ENCODE measurements at places on chromosomes 6 and 20.

DNA sequence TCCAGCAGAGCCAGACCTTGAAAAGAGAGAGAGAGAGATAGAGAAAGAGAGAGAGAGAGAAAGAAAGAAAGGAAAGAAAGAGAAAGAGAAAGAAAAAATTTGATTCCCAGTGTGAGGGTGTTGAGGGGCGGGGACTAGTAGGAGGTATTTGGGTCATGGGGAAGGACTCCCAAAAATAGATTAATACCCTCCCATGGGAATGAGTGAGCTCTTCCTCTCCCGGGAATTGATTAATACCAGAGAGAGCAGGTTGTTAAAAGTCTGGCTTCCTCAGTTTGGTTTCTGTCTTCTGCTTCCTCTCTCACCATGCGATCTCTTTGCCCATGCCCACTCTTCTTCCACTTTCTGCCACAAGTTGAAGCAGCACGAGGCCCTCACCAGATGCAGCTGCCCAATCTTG is 28.8 kb upstream of the CFAP206 start:
- DNase-seq, result no peak

DNA sequence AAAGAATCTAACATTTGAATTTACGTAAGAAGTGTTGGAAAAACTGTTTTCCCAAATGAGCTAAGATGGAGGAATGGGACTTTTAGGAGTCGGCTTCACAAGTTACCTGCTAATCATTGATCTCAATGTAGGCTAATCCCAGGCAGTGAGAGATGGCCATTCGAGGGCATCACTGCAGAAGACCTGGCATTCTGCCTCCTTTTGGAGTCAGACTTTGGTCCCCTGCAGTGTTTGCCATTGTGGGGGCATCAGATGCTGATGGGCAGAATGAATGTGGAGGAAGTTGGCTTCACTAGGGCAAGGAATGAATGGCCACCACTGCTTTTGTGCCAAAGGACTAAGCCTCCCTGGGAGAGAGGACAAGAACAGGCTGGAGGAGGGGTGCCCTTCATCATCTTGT is 55.7 kb upstream of the NKX2-2 start:
- no peak for DNase-seq

GRCh38 chr20:884983-885952 is 30.9 kb downstream of the ANGPT4 start:
- DNase-seq, result peak; percentile 60

DNA sequence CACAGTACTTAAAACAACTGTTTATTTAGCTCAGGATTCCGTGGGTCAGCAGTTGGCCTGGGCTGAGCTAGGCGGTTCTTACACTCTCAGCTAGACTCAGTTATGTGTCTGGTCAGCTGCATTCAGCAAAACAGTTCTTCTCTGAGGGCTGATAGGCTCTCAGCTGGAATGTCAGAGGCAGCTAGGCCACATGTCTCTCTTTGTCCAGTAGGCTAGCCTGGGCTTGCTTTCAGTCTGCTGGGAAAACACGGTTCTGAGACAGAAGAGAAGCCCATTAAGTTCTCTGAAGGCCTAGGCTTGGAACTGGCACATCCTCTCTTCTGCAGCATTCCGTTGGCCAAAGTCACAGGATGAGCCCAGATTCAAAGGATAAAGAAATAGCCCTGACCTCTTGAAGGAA is 65.6 kb downstream of the TULP4 start:
- DNase-seq, result peak; percentile 38

- DNase-seq, result no peak
Observed at GRCh38 chr6:163263196-163263595, 151.3 kb upstream of the QKI start.

- no peak for DNase-seq
Observed at GRCh38 chr20:3875378-3875974, 13.7 kb upstream of the PANK2 start.

DNA sequence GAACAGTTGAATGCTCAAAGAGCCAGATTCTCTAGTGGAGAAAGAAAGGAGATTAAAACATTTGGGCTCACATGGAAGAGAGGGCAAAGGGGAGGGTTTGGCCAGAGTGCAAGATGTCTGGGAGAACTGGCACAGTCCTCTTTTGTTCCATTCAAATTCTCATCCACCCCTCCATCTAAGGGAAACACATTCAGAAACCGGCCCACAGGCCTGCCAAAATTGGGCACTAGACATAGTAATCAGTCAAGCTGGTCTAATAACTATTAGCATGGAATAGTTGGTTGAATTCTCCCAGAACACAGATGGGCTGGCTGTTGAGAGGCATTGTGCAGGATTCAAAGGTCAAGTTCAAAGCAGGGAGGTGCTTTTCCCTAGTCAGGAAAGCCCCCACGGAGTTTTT is 341.4 kb upstream of the IRAK1BP1 start:
- DNase-seq, result no peak

- DNase-seq, result no peak
Observed at GRCh38 chr20:25480797-25481196, 73.3 kb downstream of the GINS1 start.

DNA sequence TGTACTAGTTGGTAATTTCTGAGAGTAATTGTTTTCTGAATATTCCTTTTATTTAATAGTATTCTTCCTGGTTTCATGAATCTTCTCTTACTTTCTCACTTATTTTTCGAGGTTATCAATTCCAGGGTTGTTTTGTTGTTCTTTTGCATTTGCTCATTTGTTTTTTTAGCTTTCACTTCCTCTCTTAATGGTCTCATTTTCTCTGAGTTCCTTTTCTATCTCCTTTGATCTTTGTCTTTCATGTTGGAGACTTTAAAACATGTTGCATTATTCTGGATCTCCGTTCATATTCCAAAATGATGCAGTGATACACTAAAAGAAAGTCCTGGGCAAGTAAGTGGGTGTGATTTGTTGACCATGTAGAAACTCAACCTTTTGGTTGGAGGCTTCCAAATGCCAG is 345.3 kb upstream of the SLC35B3 start:
- DNase-seq, result no peak

DNA sequence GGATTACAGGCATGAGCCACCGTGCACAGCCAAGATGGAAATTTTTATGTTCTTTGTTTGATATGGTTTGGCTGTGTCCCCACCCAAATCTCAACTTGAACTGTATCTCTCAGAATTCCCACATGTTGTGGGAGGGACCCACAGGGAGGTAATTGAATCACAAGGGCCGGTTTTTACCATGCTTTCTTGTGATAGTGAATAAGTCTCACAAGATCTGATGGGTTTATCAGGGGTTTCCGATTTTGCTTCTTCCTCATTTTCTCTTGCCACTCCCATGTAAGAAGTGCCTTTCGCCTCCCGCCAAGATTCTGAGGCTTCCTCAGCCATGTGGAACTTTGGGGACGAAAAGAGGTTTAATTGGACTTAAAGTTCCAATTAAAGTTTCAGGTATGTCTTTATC is 14.6 kb downstream of the EEF1A1 start:
- DNase-seq, result no peak

DNA sequence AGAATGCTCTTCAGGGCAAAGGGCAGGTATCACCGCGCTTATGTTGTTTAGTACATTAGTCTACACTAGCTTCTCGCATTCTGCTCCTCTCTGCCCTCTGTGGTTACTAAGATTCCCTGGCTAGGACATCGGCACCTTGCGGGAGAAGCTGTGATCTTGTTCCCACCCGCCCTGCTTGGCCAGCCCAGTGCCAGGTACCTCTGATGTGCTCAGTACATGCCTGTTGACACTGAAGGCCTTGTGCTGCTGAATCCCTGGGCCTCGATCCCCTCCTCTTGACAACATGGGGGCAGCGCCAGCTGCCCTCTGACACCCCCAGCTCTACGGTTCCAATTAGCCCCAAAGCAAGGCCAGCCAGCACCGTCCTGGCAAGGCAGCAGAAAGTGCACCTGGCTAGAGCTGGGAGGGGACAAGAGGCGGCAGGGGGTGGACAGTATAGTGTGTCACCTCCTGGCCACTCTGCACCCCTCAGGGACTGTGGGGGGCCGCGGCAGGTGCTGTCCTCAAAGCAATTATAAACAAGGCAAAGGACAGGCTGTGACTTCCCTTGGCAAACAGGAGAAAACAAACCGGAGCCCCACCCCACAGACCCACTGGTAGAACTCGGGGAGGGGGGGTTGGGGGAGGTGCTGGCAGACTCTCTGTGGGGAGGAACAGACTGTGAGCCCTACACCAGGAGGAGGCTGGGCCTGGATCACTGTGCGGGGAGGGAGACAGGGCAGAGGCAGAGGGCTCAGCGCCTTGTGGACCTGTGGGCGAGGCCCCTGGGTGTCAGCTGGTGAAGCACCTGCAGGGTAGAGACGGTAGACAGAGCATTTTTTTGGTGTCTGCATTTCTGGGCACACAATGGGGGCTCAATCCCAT is 7.1 kb downstream of the TFEB start:
- DNase-seq, result no peak

DNA sequence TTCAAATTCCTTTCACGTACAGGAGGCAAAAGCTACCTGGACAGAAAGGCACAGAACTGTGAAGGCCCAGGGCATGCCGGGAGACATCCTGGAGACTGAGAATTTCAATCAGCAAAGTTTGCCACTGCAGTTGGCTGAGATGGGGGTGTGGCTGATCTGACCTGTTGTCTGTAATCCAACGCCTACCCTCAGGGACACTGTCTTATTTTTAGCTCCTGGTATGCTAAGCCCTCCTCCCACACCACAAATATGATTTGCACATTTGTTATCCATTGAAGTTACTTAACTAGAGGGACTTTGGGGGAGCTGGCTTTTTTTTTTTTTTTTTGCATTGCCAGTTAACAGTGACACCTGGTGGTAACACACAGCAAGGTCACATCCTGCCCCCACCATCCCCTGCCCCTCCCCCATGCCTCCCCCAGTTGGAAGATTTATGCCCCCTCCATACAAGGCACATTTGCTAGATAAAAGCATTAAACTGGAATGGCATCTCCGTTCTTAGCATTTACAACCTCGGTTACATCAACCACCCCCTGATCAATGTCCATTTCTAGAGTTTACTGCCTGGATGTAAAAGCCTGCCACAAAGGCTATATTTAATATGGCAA is 40.4 kb downstream of the TTI1 start:
- no peak for DNase-seq

GRCh38 chr20:33883164-33883563 is 72.0 kb downstream of the CHMP4B start:
- DNase-seq, result no peak

- DNase-seq, result no peak
Observed at GRCh38 chr6:11129908-11130565, 18.5 kb upstream of the ERVFRD-1 start.

GRCh38 chr6:44842616-44843015 is 455.1 kb downstream of the CDC5L start:
- DNase-seq, result no peak

GRCh38 chr20:49045440-49046086 is 549 bp upstream of the CSE1L start:
- no peak for DNase-seq

DNA sequence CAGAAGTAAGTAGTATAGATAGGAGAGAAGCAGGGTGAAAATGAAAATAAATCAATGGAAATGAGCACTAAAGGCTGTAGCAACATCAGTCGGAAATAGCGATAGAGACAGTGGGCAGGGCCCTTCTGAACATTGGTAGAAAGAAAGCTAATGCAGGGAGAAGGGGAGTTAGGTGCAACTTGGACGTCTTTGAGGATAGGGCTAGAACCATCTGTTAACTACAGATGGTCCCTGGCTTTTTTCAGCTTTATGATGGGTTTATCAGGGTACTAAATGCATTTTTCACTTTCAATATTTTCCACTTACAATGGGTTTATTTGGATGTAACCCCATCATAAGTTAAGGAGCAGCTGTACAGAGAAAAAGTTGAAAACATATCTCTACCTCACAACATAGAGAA is 72.8 kb upstream of the CNR1 start:
- DNase-seq, result peak; percentile 81

DNA sequence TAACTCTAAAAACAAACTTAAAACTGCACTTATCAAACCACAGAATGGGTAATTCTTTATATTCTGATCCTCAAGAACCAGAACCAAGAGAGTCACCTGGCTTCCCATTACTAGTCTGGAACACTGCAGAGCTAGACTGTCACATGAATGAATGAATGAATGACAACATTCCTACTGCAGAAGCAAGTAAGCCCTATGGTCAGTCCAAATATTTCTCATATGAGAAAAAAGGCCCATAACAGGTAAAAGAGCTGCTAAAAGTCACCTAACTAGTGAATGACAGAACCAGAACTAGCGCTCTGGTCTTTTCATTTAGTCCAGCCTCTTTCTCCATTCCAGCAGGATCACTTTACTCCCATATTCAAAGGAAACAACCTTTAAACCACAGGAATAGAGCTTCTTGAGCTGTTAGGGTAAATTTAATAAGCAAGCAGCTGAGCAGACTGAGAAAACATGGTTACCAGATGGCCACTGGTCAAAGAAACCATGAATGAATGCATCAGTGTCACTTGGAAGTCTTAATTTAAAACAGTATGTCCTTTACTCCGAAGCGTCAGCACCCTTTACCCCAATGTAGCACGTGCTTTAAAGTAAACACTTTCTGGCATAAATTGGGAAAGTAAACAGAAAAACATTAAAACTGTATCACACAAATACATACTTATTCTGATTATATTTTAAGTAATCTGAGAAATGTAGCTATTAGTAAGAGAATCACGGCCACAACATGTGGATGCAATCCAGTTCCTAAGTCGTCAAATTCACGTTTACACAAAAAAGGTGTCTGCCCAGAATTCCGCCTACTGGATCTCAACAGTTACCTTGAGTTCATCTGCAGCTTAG is 1.4 kb downstream of the PREP start:
- peak; percentile 6 for DNase-seq

DNA sequence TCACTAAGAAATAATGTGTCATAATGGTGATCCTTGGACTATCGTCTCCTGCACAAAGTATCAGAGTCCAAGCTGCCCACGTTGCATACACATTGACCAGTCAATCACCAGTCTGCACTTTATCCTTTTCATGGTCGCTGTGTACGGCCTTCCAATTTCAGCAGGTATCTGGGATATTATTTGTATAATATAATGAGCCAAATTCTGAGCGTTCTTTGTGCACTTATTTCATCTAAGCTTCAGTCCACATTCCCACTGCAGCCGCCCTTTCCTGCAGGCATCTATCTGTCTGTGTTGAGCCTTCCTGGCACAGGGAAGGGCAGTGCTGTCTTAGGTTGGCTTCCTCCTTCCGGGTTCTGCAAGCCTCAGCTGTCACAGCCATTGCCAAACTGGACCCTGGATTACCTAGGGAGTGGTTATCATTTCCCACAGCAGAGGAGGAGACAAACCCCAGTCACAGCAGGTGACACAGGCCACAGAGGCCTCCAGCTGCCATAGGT is 174.3 kb downstream of the TTLL2 start:
- DNase-seq, result no peak

GRCh38 chr6:111342913-111343312 is 140.1 kb downstream of the REV3L start:
- DNase-seq, result no peak

GRCh38 chr6:157831424-157832249 is 8.6 kb downstream of the SNX9 start:
- DNase-seq, result peak; percentile 67

Measured in DMS 273 treated with DMSO at 0.1 percent for 48 hours (cell line).